ENCODE measurements at places on chromosomes 2 and 18.

DNA sequence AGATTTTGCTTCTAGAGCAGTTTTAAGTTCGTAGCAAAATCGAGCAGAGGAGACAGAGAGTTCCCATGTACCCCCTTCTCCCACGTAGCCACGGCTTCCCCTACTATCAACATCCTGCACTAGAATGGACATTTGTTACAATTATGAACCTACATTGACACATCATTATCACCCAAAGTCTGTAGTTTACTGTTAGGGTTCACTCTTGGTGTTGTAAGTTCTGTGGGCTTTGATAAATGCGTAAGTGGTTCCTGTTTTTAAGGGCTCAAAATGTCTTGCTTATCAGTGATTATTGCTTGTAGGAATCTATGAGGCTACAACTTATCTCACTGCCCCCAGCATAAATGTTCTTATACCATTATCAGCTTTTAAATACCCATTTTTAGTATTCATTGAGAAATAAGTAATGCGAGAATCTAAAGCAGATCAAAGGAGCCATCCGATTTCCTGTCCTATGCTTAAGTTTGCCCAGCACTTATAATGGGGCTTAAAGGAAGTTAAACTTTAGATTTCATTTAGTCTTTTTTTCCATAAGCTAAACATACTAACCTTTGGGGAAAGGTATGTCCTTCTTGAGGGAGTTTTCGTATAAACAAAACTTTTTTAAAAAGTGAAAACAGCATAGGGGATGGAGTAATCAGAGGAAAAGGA, 118.7 kb downstream of the HAUS1 start:
- no peak for DNase-seq

DNA sequence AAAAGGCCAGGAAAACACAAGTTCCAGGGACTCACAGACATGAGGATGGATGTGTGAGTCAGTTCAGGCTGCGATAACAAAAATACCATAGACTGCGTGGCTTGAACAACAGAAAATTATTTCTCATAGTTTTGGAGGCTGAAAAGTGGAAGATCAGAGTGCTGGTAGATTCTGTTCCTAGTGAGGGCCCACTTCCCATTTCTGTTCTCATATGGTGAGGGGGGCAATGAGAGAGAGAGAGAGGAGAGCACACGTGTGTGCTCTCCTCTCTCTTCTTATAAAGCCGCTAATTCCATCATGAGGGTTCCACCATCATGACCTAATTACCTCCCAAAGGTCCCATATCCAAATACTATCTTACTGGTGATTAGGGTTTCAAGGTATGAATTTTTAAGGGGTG, 23.0 kb downstream of the KLHL14 start:
- no peak for DNase-seq

- DNase-seq, result no peak
These were observed 767 bp upstream of the NPPC start for GRCh38 chr2:231926761-231927565.

GRCh38 chr18:6878556-6879297, 149.2 kb downstream of the ARHGAP28 start:
- DNase-seq, result no peak

DNA sequence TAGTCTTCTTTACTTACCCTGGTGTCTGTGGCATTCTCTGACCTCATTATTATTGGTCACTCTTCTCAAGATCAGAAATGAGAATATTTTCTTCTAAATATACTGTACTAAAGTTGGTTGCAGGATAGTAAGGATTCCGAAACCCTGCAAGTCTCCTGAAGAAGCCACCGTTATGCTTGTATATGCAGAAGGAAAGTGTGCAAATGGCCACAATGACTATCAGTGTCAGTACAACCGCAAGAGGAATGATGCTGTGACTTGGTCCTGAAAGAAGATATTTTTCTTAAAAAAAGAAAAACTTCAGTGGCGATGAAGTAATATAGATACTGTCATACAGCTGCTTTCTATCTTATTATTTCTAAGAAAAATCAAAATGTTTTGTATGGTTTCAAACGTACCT, 120.7 kb downstream of the PLA2R1 start:
- DNase-seq, result no peak

GRCh38 chr18:78165525-78165924, 814.1 kb upstream of the SALL3 start:
- DNase-seq, result no peak

- no peak for DNase-seq
These were observed 22.6 kb downstream of the SEPTIN10 start for GRCh38 chr2:109591206-109591605.

DNA sequence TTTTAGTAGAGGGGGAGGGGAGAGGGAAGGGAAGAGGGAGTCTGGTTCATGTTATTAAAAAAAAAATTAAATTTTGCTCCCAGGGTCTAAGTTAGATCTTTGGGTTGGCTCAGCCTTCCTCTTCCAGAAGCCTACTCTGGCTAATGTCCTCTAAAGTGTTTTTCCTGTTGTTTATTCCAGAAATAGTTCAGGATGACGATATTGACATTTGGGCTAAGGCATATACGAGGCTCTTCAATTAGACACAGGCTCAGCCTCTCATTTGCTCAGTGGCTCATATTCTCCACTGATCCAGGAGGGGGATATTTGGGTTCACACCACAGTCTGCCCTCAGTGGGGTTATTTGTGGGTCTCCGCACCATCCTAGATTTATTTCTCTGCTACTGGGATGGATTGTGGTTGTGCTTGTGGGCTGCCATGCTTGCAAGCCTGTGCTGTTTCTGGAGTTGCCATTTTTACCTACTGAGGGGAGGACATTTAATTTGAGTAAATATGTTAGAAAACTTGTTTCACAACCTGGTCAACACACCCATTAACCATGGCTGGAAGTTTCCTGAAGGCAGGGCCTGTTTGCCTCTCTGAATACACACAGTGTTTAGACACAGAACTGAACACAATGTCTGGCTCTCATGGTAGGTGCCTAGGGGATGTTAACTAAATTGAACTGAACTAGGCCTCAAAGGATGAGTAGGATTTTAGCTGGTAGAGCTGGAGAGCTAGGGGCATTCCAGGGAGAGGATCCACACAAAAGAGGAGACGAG, 257.5 kb upstream of the EPAS1 start:
- DNase-seq, result no peak

GRCh38 chr2:65108780-65109179, 21.1 kb downstream of the RAB1A start:
- DNase-seq, result no peak

DNA sequence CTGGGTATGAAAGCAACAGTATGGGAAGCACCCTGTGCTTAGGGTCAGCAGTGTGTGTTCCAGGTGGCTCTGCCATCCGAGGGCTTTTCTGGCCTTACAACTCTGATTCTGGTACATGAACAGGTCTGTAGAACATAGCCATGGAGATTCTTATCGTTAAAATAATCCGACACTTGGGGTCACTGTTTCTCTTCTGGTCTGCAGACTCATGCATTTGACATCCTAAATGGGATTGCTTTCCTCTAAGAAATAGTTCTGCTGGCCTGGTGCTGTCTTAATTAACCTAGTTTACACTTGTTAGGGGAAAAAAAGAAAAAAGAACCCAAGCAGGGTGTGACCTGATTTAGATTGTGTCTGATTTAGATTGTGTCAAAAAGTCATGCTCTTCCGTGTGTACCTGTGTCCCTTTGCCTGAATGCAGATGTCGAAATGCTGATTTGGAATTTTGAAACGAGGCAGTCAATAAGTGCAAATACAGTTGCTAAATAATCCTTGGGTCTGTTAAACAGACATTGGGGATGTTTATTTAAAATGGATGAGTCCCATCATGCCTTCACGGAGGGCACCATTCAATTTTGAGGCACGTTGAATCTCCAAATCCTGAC, 59.6 kb downstream of the TRPM8 start:
- peak; percentile 57 for DNase-seq

DNA sequence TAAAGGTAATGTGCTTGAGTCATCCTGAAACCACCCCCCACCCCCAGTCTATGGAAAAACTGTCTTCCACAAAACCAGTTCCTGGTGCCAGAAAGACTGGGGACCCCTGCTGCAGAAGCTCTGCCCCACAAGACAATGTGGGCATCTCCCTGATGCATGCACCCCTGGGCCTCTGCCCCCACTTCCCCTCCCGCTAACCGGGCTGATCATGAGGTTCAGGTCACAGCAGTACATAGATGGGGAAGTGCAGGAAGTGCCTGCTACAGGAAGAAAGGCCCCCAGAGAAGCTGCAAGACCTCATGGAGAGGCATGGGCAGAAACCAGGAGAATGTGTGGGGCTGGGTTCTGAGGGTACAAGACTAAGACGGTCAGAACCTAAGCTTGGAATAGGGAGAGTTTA, 243.4 kb upstream of the ID2 start:
- no peak for DNase-seq

GRCh38 chr2:2142345-2142744, 188.7 kb downstream of the MYT1L start:
- no peak for DNase-seq

GRCh38 chr18:40957533-40958070, 997.4 kb upstream of the PIK3C3 start:
- DNase-seq, result no peak

- DNase-seq, result no peak
These were observed 21.1 kb upstream of the RPL31 start for GRCh38 chr2:100981011-100981410.

GRCh38 chr2:229922449-229923386, at the start of gene FBXO36:
TSS of gene FBXO36 (plus strand) at chr2:229922503. CDS start at chr2:229922514, 11 bp downstream.
- peak; percentile 48 for DNase-seq

- DNase-seq, result no peak
These were observed 262.0 kb downstream of the CAMKMT start for GRCh38 chr2:44623622-44624351.

- no peak for DNase-seq
These were observed 328.9 kb downstream of the TDRD15 start for GRCh38 chr2:21452678-21453077.

DNA sequence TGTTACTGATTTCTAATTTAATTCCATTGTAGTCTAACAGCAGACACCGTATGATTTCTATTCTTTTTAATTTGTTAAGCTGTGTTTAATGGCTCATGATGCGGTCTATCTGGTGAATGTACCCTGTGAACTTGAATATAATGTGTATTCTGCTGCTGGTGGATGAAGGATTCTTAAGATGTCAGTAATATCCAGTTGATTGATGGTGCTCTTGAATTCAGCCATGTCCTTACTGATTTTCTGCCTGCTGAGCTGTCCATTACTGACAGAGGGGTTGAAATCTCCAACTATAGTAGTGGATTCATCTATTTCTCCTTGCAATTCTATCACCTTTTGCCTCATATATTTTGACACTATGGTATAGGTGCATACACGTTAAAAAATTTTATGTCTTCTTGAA, 373.3 kb upstream of the RAB12 start:
- no peak for DNase-seq

- no peak for DNase-seq
These were observed 604 bp downstream of the COQ10B start for GRCh38 chr2:197453914-197454398.

GRCh38 chr18:76488190-76488589, 6.9 kb downstream of the ZNF516 start:
- DNase-seq, result no peak

DNA sequence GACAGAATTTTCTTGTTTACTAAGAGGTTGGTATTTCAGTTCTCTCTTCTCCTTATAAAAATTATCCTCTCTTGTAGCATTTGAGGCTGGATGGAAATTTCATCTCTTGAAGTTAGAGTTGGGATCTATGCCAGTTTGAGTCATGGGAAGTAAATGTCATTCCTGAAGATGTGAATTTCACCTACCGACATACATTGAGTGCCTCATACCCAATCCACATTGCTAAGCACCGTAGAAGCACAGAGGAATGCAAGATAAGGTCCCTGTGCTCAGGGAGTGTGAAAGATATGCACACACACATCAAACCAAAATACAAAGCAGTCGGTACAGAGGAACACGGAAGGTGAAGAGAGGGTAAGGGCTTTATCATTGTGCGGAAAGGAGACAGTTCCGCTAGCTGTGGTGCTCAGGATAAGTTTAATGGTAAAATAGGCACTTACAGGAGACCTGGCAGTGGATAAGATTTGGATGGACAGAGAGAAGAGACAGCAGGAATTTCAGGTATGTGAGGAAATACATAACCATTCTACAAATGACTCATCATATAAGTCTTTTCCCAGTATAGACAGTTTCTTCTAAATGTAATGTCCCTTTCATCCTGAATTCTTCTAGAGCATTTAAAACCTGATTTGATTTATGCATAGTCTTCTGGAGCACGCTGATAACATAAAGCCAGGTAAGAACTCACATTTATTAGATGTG, 205.3 kb upstream of the ST6GAL2 start:
- DNase-seq, result no peak

DNA sequence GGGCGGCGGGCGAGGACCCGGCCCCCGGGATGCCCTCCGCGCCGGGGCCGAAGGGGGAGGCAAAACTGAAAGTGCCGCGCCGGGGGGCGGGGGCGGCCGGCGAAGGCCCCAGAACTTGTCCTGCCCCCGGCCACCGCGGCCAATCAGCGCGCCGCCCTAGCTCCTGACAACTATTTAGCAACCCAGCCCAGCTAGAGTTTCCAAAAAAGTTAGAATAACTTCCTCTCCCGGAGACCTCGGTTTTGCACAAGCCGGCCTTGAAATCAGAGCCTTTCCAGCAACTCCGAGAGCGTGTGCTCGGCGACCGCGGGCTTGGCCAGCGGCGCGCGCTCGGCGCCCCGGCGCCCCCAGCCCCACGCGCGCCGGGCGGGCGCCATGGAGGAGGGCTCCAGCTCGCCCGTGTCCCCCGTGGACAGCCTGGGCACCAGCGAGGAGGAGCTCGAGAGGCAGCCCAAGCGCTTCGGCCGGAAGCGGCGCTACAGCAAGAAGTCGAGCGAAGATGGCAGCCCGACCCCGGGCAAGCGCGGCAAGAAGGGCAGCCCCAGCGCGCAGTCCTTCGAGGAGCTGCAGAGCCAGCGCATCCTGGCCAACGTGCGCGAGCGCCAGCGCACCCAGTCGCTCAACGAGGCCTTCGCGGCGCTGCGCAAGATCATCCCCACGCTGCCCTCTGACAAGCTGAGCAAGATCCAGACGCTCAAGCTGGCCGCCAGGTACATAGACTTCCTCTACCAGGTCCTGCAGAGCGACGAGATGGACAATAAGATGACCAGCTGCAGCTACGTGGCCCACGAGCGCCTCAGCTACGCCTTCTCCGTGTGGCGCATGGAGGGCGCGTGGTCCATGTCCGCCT, at the start of gene TWIST2:
Gene TWIST2, plus strand, starts transcription at position 245 of the 850 bp plus-strand sequence. Its CDS starts 131 bp downstream, at position 376.
- DNase-seq, result no peak

DNA sequence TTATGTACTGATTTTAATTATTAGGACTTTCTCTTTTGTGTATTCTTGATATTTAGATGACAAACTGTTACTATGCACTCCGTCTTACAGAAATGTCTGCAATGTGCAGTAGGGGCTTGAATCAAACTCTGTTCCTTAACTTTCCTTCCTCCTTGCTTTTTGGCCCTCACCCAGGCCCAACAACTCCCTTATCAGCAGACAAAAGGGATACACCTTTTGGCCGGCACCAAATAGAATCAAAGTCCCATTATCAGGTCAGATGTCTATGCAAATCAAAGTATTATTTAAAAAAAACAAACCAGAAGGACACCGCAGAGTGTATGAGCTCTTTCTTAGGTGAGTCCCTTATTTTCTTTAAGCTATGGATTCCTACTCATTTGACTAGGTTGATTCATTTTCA, 116.3 kb upstream of the SERPINE2 start:
- DNase-seq, result no peak
